SK-MEL-5 (cell line): ENCODE measurements at places on chromosomes 1 and 21.

GRCh38 chr1:29166291-29166878, 15.3 kb downstream of the SRSF4 start:
- DNase-seq = no peak

DNA sequence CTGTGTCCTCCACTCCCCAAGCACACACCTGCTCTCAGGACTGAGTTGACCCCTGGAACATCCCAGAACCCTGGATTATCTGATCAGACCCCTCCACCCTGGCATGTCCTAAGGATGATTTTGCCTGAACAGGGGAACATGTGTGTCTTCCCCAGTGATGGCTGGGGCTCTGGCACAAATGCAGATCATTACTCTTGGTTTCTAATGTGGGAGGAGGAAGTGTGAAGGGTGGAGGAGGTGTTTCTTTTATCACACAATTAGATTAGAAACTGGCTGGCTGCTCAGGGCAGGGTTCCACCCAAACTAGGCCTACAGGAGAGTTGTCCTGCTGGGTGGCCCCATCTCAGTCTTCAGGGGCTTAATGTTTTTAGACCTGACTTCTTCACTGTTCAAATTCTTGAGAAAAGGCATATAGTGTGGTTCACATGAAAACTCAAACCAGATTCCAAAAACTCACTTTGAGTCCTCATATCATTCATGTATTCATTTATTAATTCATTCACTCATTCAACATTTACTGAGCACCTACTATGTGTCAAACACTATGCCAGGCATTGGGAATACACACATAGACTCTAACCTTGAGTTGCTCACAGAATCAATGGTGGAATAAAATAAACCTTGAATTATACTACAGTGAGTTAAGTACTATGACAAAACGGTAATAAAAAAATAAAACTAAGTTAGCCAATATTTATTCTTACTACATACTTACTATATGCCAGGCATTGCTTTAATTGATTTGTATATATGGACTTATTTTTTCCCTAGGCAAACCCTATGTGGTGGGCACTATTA, 221.8 kb upstream of the JUN start:
- DNase-seq = no peak

DNA sequence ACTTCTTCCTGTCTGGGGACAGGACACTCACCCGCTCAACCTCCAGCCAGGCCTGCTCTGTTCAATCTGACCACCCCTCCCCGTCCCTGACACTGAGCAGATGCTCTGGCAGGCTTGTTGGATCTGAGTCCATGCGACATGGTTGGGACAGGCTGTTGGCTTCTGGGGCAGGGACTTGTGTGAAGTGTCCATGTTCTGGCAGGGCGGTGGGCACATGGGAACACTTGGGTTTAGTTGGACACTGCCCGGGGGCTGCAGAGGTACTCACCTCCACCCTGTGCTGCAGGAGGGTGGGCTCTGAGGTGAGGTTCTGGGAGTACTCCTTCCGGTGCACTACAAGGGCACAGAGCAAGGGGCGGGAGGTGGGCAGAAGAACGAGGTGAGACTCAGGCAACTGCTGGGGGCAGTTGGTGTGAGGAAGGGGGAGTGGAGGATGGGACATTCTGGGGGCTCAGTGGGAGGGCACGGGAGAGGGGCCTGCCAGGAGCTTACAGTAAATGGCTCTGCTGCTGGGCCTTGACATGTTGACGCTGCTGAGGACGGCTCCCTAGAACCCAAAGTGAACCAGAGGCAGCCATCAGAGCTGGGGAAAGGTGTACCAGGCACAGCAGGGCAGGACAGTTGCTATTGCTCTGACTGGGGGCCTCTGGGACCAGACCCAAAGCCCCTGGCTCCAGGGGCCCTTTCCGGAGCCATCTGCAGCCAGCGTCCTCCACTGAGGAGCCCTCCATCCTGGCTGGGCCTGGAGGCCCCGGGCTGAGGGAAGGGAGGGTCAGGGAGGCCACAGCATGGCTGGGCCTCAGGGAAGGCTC, 2.3 kb downstream of the EPS8L3 start:
- no peak for DNase-seq

DNA sequence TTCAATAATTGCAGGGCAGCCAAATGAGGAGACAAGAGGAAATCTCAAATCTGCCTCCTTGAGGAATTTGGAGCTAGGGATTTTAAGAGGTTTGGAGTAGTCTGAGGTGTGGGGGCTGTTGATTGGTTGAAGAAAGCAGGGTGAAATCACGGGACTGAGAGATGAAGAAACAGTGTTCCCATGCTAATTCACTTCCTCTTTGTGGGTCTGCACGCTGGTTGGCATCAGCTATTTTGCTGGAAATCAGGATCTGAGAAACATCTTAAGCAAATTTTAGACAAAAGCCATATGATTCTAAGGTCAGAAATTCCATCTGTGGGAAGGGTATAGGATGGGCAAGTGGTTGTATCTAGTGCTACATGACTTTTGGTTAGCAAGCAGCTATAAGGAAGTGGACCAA, 107.1 kb upstream of the PAXBP1 start:
- DNase-seq = no peak

DNA sequence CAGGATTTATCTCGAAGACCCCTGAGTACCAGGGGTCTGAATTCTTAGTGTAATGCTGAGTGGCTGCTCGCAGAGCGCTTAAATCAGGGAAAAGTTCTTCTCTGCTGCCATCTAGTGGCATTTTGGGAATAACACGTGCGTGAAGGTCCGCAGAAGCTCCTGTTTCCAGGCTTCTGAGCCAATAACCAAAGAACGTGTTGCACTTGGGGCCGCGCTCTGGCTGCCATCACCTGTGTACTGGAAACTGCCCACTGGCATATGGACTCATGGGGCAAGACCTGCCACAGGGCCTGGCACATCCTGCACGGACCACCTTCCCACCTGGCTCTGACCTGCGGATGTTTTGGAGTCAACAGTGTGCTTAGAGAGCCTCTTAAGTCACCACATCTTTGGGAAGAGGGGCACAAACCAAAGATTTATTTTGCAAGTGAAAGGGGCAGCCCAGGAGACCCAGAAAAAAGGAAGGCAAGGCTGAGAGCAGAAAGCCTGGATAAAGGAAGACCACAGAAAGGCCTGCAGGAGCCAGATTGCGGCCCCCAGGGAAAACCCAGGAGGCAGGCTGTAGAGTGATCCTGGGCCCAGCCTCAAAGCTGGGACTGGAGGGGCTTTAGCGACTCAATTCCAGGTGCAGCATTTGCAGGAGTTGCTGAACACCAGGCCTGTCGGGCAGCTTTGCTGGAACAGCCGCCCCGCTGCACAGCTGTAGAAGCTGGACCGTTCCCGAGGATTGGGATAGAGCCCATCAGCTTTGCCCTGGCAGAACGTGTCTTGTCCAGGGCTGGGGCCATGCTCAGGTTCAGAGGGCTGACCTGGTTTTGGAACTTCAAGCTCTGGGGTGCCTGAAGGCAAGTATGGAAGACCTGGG, 13.0 kb downstream of the CHIT1 start:
- peak; percentile 76 for DNase-seq

DNA sequence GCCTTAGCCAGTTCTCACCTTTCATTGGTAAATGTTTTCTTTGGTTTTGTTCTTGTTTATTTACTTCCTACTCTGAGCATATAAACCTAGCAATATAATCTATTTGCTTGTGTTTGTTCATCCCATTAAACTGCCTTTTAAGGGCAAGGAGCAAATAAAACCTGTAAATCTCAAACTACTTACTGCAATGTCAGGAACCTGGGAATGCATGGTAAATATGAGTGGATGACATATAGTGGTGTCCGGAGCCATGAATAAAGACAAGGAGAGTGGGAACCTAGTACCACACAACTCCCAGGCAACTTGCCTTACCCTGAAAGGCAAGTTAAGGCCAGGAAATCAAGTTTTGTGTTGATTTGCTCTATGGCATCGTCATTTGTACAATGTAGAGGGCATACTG, 1133.7 kb upstream of the NCAM2 start:
- no peak for DNase-seq

- DNase-seq = no peak
Measured at GRCh38 chr1:30110846-30111245, 612.5 kb downstream of the MATN1 start.

DNA sequence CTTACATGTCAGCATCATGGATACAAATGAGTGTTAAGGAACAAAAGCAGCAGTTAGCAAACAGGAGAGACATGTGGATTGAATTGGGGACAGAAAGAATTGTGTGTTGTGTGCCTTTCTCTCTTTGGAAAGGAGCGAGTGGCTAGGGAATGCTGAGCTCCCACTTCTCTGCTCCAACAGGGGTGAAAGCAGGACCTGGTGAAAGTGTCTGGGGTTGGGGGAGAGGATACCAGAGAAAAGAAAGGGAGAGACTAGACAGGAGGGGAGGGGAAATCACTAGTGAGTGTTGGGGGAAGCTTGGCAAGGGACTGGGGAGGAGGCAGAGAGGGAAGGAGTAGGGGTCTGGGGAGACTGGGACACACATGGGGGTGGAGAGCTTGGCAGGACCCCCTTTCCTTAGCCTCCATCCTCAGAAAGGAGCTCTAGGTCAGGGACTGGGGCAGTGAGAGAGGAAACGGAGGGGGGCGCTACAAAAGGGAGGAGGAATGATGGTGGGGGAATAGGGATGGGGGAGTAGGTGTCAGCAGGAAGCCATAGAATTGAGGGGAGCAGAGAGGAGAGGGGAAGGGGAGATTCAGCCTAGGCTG, 2.2 kb downstream of the KIRREL1 start:
- DNase-seq = no peak

- no peak for DNase-seq
Measured at GRCh38 chr21:37737507-37737906, 178.8 kb downstream of the KCNJ6 start.

DNA sequence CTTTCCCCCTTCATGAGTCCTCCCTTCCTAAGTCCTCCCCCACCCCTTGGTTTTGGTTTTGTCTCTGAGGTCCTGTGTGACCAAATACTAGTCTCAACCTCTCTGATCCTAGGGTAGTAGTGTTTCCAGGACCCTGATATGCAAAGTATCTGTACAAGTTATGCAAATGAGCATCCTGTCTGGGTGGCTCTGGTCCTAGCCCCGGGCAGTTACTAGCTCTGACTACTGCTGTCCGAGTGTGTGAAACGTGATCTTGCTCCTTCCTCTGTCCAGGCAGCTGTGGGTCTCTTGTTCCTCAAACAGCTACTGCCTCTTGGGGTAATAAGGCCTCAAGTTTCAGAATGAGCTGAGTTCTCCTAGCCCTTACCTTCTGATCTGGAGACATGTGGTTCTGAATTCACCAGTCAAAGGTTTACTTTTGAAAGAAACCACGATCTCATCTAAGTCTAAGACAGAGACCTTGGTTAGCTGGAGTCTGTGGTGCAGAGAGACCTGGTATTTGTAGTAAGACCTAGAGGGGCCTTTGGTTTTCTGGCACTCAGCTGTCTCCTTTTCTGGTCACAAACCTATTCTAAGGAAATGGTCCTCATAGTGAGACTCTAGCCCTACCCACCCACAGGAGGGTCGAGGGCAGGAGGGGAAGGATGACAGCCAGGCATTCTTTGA, 31.0 kb upstream of the IL19 start:
- peak; percentile 15 for DNase-seq

GRCh38 chr1:160628799-160629263, 18.0 kb downstream of the SLAMF1 start:
- no peak for DNase-seq

DNA sequence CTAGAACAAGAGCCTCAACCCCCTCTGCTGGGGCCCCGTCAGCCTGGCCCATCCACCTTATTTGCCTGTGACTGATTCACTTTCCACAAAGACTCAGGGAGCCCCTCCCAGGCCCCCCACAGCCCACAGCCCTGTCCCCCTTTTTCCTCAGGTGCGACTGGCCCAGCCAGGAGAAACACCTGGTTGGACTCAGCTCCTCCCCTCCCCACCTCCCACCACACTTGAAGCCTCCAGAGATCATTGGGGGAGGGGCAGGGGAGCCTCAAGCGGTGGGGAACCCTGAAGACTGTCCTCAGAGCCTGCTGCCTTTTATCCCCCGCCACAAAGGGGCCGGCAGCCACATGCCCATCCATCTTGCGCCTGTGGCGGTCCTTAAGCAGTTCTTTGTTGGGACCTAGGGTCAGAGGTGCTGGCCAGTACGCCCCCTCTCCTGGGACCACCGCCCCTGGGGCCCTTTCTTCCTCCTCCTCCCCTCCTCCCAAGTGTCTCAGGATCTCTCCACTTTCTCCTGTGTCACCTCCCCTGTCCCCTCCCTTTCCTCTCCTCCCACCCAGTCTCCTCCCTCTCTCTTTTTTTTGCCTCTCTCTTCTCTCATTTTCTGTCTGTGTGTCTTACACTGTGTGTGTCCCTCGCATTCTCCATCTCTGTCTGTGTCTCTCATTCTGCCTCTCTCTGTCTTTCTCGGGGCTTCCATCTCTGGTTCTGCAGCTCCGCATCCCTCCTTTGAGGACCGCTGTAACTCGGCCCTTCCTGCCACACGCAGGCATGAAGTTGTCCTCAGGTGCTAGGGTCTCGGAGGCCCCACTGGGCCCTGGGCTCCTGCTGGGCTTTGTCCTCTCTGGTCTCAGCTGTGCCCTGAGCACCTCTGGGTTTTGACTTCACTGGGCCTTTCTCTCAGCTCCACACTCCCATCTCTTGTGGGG, 12.2 kb downstream of the CRABP2 start:
- DNase-seq = no peak

GRCh38 chr1:243756529-243756928, 93.5 kb downstream of the AKT3 start:
- no peak for DNase-seq

GRCh38 chr1:116923421-116923820, 13.7 kb downstream of the PTGFRN start:
- DNase-seq = no peak

DNA sequence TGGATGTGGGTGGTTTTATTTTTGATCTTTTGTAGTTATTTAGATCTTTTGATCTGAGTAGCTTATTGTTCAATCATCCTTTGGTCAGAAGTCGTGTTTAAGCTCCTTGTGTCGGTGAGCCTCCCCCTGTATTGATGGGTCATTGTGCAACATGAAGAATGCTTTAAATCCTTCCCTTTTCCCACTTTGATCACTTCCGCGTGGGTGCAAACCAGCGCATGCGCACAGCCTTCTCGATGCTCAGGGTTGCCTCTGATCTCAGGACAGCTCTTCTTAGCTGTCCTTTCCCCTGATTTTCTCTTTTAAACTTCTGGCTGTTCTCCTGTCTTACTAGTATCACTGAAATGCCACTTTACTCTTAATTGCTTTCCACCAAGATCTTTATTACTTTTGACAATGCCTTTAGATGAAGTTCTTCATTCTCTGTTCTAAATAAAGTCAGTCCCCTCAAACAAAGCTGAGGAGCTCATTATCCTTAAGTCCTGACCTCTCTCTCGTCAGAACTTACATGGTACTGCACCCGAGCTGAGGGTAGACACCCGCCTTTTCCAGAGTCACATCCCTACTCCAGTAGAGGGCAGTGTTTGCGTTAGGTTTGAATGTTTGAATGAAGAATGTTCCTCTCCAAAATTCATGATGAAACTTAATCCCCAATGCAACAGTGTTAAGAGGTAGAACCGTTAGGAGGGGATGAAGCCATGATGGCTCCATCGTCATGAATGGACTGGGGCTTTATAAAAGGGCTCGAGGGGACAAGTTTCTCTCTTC, 547.9 kb upstream of the TMPRSS15 start:
- DNase-seq = peak; percentile 84

DNA sequence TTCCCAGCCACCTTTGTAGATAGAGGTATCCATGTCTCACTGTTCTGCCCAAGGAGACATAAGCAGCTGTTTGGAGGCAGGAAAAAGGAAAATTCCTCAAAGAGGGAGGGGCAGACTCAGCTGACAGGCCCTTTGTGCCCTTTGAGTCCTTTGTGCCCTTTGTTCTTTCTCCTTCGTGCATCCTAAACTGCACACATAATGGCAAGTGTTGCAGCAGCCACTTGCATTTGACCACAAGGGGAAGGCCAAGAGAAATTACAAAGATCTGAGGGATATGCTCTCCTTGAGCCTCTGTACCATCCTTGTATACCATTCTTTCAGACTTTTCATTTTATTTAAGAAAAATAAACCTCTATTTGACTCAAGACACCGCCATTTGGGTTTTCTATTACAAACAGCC, 71.8 kb upstream of the PKN2 start:
- DNase-seq = no peak
